ENCODE measurements at places on chromosomes 6 and 20.

DNA sequence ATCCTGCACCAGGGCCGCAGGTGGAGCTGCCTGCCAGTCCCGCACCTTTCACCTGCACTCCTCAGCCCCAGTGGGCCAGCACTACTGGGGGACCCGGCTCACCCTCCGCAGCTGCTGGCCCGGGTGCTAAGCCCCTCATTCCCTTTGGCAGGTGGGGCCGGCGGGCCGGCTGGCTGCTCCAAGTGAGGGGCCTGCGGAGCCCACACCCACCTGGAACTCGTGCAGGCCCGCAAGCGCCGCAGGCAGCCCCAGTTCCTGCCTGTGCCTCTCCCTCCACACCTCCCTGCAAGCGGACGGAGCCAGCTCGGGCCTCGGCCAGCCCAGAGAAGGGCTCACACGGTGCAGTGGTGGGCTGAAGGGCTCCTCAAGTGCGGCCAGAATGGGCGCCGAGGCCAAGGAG is 199.0 kb upstream of the HS3ST5 start:
- DNase-seq: no peak

- DNase-seq: no peak
Measured at GRCh38 chr6:35794536-35795452, 2.3 kb downstream of the CLPS start.

DNA sequence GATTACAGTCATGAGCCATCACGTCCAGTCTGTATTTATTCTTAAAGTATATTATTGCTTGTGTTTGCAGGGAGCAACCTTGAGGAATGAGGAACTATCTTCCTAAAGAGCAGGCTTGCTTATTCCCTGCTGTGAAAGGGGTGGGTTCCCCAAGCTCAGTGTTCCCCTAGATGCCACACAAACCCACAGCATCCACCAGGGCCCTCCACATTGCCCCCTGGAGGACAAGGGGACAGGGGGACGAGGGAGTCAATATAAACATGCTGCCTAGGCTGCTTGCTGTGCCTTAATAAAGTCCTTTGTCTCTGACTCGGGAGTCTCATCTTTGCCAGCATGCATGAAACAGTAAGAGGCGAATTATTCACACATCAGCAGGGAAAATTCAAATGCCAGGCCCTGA is 8.0 kb upstream of the IDH3B start:
- DNase-seq: no peak

DNA sequence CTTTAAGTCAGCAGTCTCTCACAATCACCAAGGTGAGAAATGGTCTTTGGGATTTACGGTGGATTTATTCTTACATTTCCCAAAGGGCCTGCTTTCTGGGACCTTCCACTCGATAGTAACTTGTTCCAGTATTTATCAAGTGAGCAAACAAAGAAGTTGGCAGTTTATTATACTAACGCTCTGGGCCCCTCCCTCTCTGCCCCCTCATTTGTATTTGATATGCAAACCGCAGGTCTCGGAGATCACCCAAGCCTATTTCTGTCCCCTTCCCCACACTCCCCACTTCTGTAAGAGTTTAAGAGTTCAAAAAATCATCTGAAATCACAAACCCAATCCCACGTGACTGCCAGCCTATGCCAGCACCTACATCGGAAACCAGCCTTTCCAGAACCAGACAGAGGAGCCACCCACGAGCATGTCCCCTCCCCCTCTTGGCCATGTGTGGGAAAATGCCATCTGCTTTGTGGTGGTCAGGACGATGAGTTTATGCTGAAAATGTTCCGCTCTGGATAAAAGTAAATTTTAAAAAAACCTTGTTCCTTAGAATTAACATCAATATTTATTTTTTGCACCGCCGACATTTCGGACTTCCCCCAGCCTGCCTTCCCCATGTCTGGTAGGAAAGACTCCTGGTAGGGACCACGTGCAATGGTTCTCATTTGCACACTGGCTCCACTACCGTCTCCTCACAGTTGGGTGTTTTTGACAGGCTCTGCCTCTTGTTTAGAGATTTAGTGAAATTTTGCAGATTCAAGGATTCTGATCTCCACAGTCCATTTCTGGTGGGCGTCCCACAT is 281.0 kb downstream of the TFAP2C start:
- DNase-seq: no peak

DNA sequence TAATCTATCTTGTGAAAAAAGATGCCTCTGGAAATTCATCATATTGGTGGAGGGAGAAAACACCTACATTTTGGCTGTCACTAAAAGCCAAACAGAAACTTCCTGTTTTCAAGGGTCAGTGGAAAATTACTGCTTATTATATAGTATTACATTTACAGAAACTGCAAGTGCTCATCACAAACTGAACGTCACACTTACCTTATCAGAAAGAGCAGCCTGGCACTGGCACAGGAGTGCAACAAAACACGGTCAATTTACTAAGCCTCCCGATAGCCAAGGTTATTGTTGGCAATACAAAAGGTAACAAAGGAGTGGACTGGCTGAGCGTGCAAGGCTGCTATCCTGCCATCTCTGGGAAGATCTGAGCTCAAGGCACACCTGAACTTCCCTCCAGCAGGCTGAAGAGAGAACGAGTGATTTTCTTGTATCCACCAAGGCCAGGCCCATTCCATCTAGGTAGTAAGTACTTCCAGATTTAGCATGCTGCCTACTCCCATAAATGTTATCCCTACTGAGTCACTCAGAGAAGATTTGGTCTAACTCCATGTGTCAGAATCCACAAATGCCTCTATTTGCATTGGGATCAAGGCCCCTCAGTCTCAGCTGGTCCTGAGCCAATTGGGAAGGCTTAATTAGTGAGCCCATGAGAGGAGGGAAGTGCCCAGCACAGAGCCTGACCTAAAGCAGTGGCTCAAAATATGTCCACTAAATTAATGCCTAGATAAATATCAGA is 399.8 kb downstream of the BTBD9 start:
- peak; percentile 72 for DNase-seq

GRCh38 chr6:79301290-79301689 is 66.8 kb upstream of the HMGN3 start:
- no peak for DNase-seq

DNA sequence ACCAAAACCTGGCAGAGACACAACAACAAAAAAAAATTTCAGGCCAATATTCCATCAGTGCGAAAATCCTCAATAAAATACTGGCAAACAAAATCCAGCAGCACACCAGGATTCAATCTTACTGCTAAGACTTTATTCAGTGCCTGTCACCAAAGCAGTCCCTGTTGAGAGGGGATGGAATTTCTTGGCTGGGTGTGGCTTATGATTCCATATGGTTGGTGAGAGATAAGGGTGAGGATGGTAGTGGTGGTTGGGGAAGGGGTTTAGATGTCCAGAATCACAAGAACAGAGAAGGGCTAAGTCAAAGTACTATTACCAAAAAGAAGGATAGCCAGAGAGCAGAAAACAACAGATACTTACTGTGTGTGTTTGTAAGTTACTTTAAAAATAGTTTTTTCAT is 152.8 kb upstream of the SLC35B3 start:
- no peak for DNase-seq

GRCh38 chr6:111951497-111952085 is 78.3 kb upstream of the FYN start:
- DNase-seq: no peak

- no peak for DNase-seq
Measured at GRCh38 chr20:63319164-63320040, 26.4 kb downstream of the COL20A1 start.

- no peak for DNase-seq
Measured at GRCh38 chr6:13131935-13132661, 196.2 kb downstream of the TBC1D7 start.

GRCh38 chr6:157884756-157885155 is 61.7 kb downstream of the SNX9 start:
- DNase-seq: no peak

DNA sequence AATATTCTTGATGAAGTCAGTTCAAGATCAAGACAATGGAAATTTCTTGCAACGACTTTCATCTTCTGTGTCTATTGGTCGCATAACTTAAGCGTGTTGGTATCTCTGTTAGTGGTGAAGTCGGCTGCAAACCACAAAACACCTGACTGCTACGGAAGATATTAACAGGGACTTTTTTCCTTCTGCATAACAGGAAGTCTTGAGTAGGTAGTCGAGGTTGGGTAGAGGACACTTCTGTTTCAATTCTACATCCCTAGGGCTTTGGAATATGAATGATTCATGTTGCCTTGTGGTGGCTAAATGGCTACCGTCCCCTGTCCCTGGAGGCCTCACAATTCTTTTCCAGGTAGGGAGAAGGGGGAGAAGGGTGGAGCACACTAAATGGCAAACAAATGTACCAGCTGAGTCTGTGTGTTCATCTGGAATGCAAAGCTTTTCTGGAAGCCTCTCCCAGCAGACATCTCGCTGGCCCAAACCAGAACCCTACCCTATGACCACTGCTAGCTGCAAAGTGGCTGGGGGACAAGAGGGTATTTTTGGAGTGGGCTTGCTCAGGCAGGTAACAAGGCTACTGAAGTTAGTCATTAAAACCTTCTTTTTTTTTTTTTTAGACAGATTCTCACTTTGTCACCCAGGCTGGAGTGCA is 34.6 kb upstream of the NKX2-2 start:
- DNase-seq: no peak

DNA sequence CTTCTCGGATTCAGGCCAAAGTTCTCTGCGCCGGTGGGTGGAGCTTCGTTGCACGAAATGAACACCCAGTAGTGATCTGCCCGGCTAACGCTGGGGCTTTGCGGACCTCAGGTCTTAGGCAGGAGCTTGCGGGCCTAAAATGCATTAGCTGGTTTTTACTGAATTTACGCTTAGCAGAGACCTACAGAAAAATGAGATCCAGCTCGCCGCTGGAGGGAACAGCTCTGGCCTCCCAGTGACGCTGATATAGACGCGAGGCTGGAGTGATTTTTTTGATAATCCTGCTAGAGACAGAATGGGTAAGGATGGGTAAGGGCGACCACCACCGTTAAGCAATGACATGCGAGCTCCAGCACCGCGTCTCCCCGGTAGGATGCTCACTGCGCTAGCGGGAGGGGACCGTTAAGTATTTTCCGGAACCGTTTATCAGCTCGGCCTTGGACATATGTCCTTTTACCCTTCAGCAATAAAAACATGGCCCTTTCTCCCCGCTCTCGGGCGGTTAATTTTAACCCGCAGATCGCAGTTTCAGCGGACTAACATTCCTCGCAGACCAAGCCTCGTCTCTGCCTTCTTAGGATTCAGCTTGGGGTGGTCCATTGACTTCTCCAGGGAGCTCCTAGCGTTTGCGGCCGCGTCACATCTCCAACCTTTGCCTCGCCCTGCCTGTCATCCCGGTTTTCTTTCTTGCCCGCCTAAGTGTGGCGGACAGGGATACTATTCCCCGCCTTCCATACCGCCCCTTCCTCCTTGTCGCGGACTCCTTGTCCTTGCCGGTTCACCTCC is 109.3 kb downstream of the GPX5 start:
- DNase-seq: no peak

GRCh38 chr6:147218797-147219196 is 14.6 kb downstream of the STXBP5 start:
- no peak for DNase-seq

GRCh38 chr20:47501116-47501481 is 588 bp upstream of the NCOA3 start:
- no peak for DNase-seq

- DNase-seq: no peak
Measured at GRCh38 chr6:25458485-25458884, 179.3 kb downstream of the CARMIL1 start.

DNA sequence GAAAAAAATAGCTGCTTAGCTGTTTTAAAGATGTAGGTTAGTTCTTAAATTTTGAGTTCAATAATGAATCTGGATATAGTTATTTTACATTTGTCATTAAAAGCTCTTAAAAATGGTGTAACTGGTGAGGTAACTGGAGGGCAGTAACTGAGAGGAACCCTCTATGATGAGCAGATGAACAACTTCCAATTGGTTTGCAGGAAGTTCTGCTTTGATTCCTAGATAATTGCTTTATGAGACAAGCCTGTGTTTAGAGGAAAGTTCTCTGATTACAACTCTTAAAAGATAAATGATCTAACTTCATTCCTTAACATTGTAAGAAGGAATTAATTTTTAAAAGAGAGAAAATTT is 8.5 kb downstream of the MYLIP start:
- no peak for DNase-seq

GRCh38 chr6:9744119-9744518 is 670.8 kb downstream of the TFAP2A start:
- DNase-seq: no peak

GRCh38 chr20:32018269-32019155 is 8.3 kb downstream of the CCM2L start:
- peak; percentile 82 for DNase-seq

- DNase-seq: no peak
Measured at GRCh38 chr20:59728722-59729430, 124.5 kb downstream of the PHACTR3 start.
